Activated gamma-delta T cell treated with anti-CD3 and anti-CD28 coated beads, Interleukin-2, amount 50 U/mL, for 16 hours (primary cell): ENCODE measurements at places on chromosomes 4 and X.

DNA sequence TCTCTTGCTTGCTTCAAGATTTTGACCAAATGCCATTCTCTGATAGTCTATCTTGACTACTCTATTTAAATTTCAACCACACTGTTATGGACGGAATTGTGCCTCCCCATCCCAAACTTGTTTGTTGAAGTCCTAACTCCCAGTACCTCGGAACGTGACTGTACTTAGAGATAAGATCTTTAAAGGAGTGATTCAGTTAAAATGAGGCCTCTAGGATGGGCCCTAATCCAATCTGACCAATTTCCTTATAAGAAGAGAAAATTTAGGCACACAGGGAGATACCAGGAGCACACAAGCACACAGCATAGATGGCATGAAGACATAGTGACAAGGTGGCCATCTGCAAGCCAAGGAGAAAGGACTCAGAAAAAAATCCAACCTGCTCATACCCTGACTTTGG is 269.9 kb downstream of the KCNIP4 start:
- DNase-seq: no peak

DNA sequence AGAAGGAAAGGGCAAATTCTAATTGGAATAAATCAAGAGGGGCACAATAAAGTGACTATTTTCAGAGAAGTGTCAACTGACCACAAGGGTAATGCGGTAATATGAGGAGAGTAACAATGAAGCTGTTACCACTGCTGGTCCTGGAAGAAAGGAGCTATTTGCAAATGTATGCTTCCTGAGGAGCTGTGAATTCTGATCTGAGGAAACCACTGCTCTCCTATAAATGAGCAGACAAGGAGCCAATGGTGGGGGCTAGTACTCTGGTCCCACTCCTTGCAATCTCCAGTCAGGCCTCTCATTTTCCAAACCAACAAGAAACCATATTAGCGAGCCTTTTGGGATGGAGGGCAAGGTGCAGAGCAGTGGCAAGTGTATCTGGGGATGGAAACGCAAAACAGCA is 770.2 kb downstream of the FSTL5 start:
- no peak for DNase-seq

DNA sequence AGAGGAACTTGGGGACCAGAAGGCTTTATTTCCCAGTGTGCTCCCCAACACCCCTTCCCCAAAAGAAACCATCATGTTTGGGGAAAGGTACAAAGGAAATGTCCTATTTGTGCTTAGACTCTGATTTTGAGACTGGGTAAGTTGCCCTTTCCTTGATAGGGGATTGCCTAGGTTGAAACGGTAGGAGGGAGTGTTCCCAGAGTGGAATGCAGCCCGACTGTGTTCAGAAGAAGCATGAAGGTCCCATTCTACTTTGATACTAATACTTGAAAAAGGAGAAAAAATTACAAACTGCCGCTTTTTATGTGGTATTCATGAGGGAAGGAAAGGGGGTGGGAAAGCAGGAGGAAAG is 32.4 kb upstream of the TMEM131L start:
- no peak for DNase-seq

DNA sequence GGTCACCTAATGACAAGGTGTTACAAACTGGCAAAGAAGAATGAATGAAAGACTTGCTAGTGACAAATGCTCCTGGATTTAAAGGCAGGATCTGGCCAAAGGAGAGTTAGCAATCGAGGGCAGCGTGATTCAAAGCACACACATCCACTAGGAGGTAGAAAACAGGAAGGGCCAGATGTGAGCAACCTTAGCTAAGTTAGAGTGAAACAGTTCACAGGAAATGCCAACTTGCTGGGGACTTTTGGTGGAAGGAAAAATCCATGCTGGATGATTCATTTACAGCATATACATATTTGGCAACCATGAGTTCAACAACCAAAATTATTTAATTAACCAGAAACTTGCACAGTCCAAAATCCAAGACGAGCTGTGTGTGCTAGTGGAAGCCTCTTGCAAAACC is 276.9 kb downstream of the PTTG2 start:
- no peak for DNase-seq

DNA sequence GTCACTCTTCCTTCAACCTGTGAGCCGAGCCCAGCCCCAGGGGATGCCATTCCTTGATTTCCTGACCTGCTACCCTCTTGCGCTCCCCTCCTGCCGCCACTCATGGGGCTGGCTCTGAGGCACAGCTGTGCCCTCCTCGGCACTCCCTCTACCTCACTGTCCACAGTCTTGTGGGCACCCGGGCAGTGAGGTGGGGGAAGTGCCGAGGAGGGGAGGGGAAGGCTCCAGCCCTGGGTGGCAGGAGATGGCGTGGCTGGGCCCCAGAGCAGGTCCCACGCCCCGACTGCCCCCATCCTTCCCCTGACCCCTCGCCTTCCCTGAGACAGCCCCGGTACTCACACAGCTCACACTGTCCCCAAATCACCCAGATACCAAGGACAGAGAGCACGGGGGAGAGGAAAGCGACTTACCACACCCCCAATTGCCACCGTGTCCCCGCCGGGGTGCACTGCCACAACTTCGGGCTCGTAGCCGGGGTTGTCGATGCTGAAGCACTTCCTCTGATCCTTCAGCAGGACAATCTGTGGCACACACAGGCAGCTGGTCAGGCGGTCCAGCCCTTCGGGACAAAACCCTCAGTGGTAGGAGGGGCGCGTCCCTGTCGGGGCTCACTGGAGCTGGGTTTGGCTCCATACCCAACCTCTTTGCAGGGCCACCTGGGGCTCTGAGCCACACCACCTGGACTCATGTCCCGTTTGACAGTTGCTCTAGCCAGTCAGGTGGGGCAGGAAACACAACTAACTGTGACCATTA is 37.9 kb downstream of the WDR1 start:
- DNase-seq: no peak

DNA sequence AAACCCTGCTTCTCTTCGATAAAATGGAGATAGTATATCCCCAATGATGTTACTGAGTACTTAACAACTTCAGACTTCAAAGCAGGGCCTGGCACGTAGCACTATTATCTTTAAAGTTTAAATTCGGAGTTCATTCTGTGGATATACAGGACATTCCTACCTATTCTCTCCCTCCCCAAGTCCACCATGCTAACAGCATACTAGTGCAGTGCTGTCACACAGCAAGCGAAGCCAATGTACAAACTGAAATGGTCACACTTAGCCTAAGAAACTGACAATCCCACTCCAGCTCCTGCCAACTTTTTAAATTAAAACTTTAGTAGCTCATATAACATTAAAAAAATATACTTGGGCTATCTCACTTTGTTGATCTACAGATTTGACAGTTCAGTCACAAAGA is 1.2 kb upstream of the DNAJB14 start:
- no peak for DNase-seq

- DNase-seq: no peak
Measured at GRCh38 chrX:155330992-155331391, 3.4 kb downstream of the CLIC2 start.

DNA sequence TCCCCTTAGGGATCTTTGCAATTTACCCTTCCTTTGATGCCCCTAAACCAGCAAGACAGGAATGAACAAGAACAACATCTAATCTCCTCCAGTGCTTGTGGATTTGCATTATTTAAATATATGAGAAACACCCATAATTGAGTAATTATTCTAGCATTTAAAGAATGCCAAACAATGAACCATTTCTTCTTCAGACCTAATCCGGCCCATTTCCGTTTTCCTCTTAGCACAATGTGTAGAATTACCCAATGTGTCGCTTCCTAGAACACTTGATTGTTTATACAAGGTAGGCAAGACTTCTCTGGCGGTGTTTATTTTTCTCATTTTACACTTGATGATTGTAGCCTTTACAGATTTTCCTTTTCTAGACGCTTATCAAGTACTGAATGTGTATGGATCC is 43.5 kb downstream of the CLDN34 start:
- DNase-seq: no peak

DNA sequence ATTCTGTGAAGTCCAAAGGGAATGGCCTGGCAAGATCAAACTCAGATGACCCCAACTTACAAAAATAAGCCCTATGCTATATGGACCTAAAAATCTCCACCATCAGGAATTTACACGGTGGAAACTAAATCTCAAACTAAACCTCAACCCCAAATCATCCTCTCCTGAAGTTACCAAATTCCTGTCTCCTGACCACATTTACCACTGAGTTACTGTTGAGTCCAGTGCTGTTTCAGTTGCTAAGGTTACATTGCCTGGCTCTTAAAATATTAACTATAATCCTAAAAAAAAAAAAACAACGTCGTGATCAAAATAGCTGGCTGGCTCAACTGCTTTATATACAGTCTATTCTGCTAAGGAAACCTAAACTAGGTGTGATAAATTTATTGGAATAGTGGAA is 315.2 kb upstream of the SLIT2 start:
- no peak for DNase-seq
